Stimulated activated CD4-positive, alpha-beta T cell treated with anti-CD3 and anti-CD28 coated beads, Interleukin-2, amount 100 ng/mL, for 4 hours (primary cell): ENCODE measurements at places on chromosomes 11 and 22.

- DNase-seq = no peak
These were observed 9.0 kb upstream of the SPINDOC start for GRCh38 chr11:63804259-63804658.

- DNase-seq = no peak
These were observed 263.7 kb downstream of the NTM start for GRCh38 chr11:131633921-131634715.

DNA sequence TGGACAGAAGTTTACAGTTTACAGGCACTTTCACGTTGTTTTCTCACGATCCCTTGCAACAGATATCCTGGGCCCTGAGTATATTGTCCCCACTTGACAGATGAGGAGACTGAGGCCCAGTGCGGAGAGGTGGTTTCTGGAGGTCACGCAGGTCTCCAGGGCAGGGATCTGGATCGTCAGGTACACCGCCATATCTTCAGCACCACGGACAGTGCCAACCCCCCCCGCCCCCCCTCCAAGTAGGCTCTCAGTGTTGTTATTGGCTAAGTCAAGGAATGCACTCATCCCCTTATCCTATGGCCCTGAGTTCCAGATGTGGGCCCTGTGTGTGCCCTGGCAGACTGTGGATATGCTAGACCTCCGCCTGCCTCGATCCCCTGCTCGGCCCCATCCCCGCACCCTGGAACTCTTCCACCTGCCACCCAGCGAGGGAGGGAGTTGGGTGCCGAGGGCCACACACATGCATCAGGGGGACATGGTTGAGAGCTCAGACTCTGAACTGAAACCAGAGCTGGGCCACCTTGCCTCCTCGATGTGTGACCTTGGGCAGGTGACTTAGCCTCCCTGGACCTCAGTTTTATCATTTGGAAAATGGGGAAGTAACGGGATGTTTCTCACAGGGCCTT is 37.5 kb downstream of the MPPED1 start:
- DNase-seq = no peak

GRCh38 chr11:117796456-117796871 is 552 bp downstream of the DSCAML1 start:
- DNase-seq = no peak
